ENCODE measurements at places on chromosomes 5 and 9.

GRCh38 chr9:85420750-85421149 is 321.0 kb downstream of the AGTPBP1 start:
- no peak for DNase-seq

DNA sequence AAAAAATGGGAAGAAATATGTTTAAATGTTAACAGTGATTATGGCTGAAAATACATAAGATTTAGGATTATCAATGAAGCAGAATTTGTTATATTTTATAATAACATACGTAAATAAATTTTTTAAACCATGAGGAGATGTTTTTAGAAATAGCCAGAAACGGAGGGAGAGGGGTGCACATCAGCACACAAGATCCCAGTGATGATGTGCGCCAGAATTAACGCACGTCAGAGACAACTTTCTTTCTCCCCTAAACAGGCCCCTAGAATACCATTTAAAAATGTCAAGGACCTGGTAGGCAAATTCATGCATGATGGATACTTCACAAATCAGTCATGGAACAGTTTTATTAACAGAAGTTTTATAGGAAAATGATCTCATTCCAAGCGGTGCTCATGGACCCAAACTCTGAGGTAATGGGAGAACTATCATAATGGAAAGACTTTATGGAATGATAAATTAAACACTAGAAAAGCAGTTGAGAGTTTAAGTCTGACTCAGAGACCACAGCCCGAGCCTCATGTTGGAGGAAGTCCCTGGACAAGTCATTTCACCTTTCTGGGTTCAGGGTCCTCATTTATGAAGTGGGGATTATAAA is 258.9 kb upstream of the GAS1 start:
- no peak for DNase-seq

GRCh38 chr5:1402611-1403255 is 42.5 kb downstream of the SLC6A3 start:
- DNase-seq, result no peak

DNA sequence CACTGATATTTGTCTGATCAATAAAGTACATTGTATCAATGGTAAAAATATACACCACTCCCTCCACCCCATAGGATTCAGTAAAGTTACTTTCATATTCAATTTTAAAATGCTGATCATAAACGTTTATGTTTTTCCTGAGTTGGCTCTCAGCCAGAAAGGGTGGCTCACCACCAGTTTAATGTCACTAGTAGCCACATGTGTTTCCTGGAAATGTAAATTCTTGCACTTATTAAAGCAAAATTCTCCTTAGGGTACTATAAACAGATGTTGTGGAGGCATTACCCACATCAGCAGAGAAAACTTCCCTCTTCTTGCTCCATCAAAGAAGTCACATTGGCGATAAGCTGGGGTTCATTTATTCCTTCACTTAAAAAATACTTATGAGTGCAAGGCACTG is 210.3 kb downstream of the SREK1 start:
- DNase-seq, result no peak

- DNase-seq, result no peak
Measured at GRCh38 chr5:67038817-67039603, 157.6 kb downstream of the CD180 start.

DNA sequence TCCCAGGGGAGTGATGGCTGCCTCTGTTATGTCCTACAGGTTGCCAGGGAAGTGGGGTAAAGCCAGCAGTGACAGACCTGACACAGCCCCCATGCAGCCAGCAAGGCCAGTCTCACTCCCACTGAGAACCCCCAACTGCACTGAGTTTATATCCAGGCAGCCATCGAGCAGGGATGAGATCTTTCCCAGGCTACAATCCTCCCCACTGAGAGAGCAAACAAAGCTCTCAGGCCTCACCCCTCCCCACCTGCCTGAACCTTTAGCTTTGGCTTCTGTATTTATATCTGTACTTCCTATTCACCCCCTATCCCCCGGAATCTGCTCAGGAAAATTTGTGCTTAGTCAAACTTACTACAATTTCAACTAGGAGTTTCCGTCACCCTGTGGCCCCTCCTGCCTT is 284.1 kb downstream of the FAM170A start:
- DNase-seq, result no peak

DNA sequence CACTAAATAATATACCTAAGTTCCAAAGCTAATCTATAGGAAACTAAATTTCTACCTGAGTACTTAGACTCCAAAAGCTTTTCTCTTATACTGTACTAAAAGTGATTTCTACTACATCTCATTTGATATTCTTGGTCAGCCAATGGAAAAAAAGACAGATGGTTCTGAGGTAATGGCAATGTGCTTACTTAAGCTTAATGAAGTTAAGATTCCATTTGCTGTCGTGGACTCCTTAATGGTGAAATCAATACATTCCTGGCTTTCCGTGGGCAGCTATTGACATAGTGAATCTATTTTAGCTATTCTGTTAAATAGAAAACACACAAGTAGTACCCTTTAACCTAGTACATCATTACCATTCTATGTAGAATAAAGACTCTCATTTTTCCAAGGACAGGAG is 1825.6 kb upstream of the CDH9 start:
- DNase-seq, result no peak

GRCh38 chr9:81687521-81688261 is 1.7 kb downstream of the TLE1 start:
- DNase-seq, result no peak

DNA sequence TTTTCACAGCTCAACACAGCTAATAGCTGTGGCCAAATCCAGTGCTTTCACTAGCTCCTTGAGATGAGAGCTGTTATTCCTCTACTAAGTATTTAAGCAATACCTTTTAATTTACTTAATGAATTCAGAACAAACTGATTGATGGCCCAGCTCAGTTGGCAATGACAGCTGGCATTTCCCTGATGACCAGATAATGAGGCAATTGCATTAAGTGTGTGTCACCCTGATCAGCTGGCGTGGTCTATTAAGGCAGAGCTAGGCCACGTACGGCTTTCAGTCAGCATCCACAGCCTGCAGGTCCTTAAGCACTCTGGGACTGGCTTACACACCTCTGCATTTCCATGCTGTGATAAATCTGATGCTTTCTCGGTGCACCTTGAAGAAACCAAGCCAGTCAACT is 34.4 kb downstream of the TTLL11 start:
- DNase-seq, result no peak

DNA sequence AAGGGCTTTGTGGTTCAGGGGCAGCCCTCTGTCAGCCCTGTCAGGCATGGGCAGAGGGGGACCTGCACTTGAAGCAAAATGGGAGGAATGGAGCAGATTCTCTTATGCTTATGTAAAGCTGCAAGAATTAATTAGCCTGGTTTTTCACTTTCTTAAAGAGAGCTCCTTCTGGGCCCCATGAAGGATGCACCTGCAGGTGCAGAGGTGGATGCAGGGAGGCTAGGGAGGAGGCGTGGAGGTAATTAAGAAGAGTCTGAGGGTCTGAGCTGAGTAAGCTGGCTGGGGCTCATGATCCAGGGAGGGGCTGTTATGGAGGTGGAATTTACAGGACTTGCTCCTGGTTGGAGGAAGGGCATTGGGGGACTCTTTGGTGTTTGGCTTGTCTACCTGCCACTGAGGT is 22.0 kb downstream of the NSG2 start:
- no peak for DNase-seq

DNA sequence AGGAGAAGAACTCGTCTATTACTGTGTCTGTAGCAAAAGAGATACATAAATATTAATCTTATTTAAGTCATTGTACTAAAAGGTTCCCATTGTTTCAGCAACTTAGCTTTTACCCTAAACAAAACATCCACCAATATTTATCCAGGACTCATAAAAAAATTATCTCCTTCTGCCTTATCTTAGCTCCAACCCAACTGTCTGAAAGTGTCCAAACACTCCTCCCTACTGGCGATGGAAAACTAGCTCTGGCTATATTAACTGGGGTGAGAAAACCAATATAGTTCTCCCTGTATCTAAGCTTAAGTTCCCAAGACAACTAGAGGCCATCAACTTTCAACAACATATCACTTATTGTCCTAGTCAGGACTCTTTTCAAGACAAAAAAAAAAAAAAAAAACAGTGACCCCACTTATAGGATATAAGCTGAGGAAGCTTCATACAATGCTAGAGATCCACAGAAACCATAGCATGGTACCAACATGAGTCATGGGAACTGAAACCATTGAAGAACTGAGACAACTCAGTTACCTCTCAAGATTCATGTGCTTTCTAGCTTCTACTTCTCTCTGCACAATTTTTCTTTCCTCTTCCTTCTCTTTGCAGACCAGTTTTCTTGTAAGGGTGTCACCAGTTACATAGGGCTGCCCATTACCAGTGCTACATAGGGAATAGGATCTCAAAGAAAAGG is 150.7 kb upstream of the RASA1 start:
- no peak for DNase-seq
